ENCODE measurements at places on chromosomes 16 and 17.

DNA sequence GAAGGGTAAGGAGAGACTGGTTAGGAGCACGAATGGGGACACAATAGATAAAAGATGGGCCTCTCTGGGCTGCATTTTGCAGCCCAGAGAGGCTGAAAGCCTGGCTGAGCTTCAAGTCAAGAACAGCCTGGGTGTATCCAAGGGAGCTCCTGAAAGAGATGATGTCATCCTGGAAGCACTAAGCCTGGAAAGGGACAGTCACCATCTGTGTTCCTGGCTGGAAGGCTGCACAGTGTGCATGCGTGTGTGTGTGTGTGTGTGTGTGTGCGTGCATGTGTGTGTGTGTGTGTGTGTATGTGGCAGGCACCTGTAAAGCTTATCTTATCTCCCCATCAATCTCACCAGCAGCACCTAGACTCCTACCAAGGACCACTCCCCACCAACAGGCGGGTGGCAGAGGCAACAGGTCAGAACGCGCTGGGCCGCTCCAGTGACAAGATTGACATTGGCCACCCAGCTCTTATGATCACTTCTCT is 44.1 kb downstream of the COG7 start:
- H3K36me3 ChIP-seq: peaks cover 9% of the 10 kb centered on the region
- H3K27me3 ChIP-seq: no peaks in the 10 kb centered on the region
- no peak overlapping the region for H3K27ac ChIP-seq
- H3K4me1 ChIP-seq: peaks cover 8% of the 10 kb centered on the region
- DNase-seq: no peak
- H3K4me3 ChIP-seq: no peak overlapping the region

DNA sequence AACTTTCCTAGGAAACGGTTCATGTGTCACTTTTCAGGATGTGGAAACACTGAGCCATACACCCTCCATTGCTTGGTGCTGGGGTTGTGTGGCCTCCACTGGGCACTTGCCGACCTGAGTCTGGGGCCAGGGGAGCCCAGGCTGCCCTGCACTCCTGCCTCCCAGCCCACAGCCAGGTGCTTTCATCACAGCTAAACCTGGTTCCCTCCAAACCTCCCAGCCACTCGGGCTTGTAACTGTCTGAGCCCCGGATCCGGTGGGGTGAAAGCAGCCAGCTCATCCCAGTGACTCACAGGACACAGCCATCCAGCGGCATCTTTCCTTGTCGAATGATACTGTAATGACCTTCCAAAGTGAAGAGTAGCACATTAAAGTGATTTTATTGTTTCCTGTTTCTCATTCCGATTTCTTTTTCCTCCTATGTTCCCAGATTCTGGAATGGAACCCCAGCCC is 19.8 kb downstream of the CARHSP1 start:
- no peaks in the 10 kb centered on the region for H3K27me3 ChIP-seq
- H3K36me3 ChIP-seq: peaks cover 14% of the 10 kb centered on the region
- no peak overlapping the region for H3K4me3 ChIP-seq
- no peak for DNase-seq
- H3K4me1 ChIP-seq: no peaks in the 10 kb centered on the region
- no peak overlapping the region for H3K27ac ChIP-seq

GRCh38 chr17:64732336-64733006 is 70.4 kb upstream of the SMURF2 start:
- H3K4me3 ChIP-seq: no peak overlapping the region
- no peaks in the 10 kb centered on the region for H3K36me3 ChIP-seq
- no peak for DNase-seq
- no peaks in the 10 kb centered on the region for H3K4me1 ChIP-seq

DNA sequence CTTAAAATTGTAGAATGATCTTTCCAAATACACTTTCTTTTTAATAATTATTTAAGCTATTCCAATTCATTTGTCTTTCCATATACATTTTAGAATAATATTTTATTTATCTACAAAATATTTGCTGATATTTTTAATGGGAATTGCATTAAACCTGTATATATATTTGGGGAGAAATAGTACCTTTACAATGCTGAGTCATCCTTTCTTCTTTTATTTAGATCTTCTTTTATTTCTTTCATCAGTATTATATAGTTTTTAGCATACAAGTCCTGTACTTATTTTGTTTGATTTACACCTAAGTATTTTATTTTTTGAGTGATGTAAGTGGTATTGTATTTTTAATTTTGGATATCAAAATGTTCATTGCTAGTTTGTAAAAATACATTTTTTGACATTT is 639.5 kb upstream of the GOT2 start:
- no peak for DNase-seq
- no peak overlapping the region for H3K4me3 ChIP-seq
- no peaks in the 10 kb centered on the region for H3K36me3 ChIP-seq
- H3K27me3 ChIP-seq: no peaks in the 10 kb centered on the region
